Jurkat, Clone E6-1 (cell line): ENCODE measurements at places on chromosomes 5 and 9.

DNA sequence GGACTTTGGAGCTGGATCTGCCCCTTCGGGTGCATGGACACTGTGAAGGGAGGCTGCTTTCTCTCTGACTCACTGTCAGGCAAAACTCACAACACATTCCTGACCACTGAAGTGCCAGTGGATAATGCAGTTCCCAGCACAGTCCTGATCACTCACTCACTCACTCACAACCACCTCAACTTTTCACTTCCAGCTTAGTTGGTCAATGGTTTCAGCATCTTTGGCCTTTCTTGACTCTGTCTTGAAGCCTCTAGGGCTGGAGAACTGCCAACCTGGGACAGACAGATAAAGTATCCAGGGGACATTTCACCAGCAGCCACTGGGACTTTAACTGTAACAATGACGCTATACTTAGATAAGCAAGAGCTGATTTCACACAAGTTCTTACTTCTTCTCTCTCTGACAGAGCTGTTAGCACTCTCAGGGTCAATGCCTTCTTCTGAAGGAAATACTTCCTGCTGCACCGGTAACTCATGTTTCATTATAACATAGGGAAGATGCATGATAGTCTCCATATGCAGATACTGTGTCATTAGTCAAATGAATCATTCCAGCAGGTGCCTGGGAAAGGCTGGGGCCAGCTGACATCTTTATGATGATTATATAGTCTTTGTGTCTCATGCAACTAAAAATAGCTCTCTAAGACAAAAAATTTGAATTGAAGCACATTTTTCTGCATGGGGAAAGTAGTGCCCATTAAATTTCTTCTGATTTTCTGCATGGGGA, 499.0 kb downstream of the SEMA5A start:
- DNase-seq = no peak

DNA sequence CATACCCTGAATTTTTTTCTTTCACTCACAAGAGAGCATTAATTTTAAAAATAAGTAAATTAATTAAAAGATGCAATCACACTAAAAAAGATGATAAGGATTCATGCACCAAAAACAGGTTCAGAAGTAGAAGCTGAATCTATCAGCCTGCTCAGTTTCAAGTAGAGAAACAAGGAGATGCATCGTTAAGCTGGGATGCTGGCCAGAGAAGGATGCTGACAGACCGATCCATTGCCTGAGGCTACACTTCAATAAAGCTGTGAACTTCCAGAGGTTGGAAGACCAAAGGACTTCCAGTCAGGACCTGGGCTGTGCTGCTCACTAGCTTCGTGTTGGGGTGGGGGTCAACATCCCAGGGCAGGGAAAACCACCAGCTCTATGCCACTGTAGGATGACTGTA, 457.7 kb downstream of the EFNA5 start:
- DNase-seq = no peak

DNA sequence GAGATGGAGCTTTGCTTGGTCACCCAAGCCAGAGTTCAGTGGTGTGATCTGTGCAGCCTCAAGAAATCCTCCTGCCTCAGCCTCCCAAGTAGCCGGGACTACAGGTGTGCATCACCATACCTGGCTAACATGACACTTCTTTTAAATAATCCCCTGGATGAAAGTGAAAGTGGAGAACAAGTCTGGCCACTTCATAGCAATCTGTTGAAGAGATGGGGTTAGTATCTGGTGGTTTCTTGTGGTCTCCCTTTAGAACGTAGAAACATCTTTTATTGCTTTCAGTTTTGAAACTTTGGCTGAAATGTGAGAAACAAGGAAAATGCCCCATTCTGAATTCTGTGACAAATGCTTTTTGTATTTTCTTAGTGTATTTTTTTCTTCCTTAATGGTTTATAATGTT, 452.5 kb upstream of the RIOK2 start:
- DNase-seq = peak; percentile 41

GRCh38 chr9:134024214-134024792, 978 bp upstream of the BRD3OS start:
- no peak for DNase-seq

DNA sequence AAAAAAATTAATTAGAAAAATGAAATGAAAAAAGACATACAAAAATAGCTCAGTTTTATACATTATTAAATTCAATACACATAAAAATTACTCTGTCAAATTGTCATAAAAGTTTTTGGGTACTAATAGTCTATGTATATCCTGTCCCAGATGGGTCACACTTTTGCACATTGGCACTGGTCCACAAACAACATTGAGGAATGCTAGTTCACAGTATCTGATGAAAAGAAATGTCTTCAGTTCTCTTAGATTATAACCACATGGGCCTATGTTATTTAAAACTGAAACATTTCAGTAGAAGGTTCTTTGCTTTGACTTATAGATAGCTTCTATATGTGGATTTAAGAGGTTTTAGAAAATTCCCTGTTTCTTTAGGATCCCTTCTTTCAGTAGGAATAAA, 39.8 kb downstream of the LNPEP start:
- DNase-seq = no peak

DNA sequence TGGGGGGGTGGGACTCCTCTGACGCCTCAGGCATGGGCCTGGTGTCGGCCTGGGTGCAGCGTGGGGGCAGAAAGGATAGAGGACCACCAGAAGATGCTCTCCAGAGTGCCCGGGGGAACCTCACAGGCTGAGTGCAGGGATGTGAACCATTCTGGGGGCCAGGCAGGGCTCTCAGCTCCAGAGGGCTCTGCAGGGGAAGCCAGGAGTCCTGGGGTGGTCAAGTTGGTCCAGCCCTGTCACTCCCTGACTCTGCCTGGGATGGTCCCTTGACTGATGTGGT, 6.5 kb downstream of the GFI1B start:
- DNase-seq = no peak

DNA sequence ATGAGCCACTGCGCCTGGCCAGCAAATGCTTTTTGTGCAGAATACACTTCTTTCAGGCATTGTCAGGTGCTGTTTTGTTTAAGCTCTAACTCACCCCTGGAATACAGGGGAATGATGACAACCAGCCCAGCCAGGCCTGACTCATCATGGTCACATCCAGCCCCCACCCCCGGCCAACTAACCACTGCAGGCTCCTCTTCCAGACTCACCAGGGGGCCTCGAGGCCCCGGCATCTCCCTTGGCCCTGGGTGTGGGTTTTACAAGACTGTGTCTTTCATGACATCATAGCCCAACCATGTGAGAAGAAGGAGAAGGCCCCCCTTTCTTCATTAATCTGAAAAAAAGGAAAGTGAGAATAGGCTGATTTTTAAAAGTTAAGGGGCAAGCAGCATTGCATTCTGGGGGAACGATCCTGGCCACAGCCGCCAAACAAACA, 35.5 kb downstream of the OLFML2A start:
- no peak for DNase-seq

- DNase-seq = no peak
Observed at GRCh38 chr9:92949266-92949982, 2.1 kb downstream of the FGD3 start.

DNA sequence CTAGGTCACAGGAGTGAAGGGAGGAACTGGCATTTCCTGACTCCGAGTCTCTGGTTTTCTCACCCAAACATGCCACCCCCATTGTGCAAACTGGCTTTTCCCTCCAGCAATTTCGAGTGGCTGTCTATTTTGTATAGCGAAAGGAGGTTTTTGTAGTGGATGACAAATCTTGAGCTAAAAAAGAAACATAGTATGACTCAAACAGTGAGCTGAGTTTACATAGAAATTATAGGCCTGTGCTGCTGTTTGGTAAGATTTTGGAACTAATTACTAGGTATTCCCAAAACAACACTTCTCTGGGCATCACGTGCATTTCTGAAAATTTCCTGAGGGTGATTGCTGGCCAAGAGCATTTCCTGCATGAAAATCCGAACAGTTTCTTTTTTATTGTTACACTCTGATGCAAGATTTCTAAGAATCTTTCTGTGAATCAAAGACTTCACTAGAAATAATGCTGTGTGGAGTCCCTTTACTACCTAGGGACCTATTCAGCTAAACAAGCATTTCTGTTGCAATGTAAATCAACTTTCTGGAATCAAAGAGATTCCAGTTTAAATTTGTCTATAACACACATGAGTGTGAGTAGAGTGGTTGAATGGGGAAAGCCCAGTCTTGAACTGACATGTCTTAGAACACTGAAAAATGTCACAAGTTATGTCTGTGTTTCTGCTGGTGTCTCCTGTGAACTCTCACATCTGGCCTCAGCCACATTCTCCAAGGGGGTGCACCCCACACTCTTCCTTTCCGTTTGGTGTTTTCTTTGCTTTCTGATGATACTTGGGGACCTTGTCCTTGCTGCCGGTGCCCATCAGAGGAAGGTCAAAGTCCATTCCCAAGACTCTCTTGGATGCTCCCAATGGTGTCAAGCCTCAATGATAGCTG, 33.3 kb upstream of the DAPK1 start:
- no peak for DNase-seq

- no peak for DNase-seq
Observed at GRCh38 chr9:97348871-97349270, 41.4 kb downstream of the CCDC180 start.

GRCh38 chr5:160507221-160507721, 85.6 kb downstream of the PTTG1 start:
- DNase-seq = no peak

GRCh38 chr5:39190311-39191102, 28.9 kb downstream of the FYB1 start:
- no peak for DNase-seq

GRCh38 chr5:148836272-148837250, 10.2 kb downstream of the ADRB2 start:
- no peak for DNase-seq

GRCh38 chr9:105219291-105219805, 25.1 kb upstream of the SLC44A1 start:
- no peak for DNase-seq

GRCh38 chr9:2132484-2133082, 117.4 kb downstream of the SMARCA2 start:
- peak; percentile 11 for DNase-seq

GRCh38 chr5:40441733-40442132, 238.0 kb upstream of the PTGER4 start:
- no peak for DNase-seq
